ENCODE measurements at places on chromosomes 5 and 9.

DNA sequence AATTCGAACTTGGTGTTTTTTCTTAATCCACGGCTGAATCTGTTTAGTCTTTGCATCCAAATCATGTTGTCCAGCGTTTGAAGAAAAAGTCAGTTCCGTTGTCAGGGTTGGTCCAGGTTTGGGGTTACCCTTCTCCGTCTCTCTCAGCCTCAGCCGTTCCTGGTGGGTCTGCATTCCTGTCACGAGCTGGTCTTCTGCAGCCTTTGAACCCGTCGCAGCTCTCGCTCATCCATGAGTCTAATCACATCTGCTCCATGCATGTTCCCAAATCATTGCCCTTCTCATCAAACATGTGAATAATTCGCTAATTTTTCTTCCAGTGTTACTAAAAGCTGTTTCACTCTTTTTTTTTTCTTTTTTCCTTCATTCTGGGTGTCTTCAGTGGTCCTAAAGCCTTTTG is 39.0 kb upstream of the EXOC3 start:
- no peak for DNase-seq

- DNase-seq: no peak
Observed at GRCh38 chr5:145056800-145057199, 778.3 kb downstream of the PRELID2 start.

DNA sequence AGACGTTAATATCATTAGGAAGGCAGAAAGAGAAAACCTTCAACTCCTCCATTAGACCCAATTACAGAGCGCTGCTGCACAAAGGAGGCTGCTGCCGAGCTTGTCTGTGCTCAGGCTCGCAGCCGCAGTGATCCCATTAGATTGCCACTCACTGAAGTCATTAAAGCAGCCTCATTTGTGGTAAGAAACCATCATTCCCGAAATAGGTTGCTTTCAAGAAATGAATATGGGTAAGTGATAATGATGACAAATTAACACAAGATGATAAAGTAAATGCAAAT is 137.2 kb downstream of the CAVIN4 start:
- DNase-seq: no peak

DNA sequence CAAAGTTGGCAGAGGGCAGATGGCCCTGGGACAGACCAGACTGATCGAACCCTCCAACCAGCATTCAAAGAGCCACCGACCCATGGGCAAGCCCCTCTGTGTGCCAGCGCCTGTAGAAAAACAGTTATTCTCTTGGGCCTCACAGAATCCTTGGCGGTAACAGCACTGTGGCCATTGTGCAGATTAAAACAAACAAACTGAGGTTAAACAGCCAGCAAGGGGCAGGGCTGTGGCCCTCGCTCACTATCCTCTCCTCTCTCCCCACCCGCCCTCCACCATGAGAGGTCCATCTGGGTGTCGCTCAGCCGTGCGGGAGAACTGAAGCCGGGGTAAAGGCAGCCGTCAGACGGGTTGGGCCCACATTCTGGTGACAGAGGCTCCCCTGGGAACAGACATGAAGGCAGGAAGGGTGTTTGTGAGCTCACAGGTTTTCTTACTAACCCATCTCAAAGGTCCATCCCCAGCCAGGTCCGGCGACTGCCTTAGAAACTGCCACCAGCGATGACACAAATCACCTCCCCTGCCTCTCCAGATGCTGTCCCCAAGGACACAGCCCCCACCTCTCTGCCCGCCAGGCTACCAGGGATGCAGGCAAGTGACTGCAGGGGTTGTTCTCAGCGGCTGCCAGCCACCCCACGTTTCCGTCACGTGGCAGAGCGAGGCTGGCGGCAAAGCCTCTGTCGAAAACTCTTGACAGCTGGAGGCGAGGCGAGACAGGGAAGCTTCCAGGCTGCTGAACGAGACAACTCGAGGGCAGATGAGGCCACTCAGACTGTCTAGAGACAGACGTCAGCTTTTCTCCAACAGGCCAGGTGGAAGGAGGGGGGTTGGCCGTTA is 75.8 kb upstream of the SARDH start:
- no peak for DNase-seq

DNA sequence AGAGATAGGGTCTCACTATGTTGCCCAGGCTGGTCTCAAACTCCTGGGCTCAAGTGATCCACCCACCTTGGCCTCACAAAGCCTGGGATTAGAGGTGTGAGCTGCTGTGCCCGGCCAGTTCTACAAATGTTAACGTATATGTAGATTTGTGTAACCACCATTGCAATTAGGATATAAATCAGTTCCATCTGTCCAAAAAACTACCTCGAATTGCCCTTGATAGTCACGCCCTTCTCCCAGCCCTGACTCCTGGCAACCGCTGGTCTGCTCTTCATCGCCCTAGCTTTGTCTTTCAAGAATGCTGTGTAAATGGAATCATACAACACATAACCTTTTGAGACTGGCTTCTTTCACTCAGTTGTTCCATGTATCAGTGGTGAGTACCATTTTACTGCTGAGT is 46.1 kb upstream of the PPARGC1B start:
- DNase-seq: no peak

- DNase-seq: no peak
Observed at GRCh38 chr5:78979909-78980308, 5.2 kb downstream of the ARSB start.

DNA sequence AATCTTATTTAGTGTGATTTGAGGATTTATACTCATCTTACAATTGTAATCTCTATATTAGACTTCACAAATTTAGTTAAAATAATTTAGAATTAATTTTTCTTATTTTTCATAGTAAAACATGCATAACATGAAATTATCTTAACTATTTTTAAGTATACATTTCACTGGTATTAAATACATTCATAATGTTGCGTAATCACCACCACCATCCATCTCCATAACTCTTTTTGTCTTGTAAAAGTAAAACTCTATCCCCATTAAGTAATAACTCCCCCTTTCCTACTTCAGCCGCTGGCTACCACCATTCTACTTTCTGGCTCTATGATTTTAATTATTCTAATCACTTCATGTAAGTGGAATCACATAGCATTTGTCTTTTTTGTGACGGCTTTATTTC is 193.4 kb downstream of the SH3GL2 start:
- DNase-seq: no peak

DNA sequence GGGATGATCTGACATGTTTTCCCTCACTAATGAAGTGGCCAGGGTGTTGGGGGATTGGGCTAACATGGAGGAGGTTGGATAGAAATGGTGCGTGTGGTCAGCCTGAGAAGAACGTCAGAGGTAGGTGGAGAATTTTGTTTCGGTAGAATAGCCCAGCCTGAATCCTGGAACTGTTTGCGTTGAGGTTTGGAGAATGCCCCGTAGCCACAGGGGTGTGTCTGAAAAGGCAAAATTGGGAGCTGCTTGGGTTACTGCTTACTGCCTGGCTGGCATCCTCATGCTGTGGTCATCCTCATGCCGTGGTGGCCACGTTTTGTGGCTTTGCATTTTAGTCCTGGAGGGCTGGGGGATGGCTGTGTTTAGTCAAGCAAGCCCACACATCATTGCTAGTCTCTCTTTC is 236.9 kb downstream of the GOLPH3 start:
- no peak for DNase-seq

DNA sequence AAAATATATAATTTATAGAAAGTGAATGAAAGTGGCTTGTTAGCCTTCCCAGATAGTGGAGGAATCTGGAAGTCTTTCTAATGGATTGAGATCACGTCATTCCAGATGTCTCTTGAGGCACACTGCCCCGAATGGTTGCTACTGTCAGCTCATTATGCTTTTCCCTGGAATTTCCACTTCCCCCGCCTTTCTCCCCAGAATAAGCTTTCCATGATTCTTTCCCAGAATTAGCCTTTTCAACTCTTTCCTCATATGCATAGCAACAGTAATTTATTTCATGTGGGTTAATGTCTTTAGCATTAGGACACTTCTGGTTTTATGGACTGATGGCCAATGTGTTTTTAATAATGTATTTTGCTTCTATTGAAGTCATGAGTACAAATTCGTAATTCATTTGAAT is 81.5 kb downstream of the PALM2AKAP2 start:
- no peak for DNase-seq

DNA sequence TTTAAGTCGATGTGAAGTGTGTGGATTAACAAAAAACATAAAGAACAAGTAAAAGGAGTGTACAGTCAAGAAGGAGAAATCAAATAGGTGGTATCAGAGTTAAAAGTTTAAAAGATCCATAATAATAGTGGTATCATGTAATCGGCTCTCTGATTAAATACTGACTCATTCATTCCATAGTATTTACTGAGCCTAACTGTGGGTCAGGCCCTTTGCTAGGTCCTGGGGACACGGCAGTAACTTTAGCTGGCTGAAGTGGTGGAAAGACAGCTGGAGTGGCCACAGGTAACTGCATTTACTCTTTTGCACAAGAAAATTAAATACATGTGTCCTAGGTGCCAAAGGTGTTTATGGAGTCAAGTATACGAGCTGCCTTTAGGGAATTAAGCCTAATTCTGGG is 124.0 kb downstream of the GNAQ start:
- no peak for DNase-seq

- DNase-seq: peak; percentile 58
Observed at GRCh38 chr5:148387325-148387724, 3.6 kb downstream of the FBXO38 start.

DNA sequence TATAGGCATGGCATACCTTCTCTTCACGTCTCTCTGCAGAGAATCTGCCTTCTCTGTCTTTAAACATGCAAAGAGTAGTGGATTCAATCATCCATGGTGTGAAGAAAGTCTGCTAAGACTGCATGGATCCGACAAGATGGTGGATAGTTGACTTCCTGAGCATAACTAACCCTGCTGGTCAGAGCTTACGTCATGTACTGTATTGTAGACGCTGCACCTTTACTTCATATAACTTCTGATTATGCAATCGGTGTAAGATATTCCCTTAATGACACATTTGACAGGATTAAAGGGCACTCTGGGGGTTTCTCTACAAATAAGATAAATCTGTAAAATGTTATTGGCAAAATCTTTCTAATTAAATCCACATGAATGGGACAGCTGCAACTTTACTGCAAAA is 240.3 kb upstream of the NREP start:
- no peak for DNase-seq

DNA sequence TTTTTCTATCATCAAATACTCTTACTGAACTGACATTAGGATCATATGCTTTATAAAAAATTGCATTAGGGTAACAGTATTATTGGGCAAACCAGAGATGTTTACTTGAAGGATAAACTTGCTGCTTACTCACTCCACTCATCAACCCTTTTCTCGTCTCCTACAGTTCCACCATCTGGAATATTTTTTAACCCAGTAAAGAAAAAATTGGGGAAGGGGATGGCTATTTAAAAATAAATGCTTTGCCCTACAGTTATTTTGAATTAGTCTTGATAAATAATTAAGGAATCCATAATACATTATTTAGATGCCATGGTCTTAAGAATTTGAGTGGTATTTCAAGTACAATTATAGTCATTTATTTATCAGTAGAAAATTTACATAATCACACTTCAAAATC is 225.8 kb downstream of the MEF2C start:
- DNase-seq: no peak

GRCh38 chr5:168347368-168348083 is 56.1 kb downstream of the WWC1 start:
- DNase-seq: no peak

GRCh38 chr5:1064383-1065142 is 47.3 kb downstream of the SLC12A7 start:
- DNase-seq: no peak

- DNase-seq: no peak
Observed at GRCh38 chr5:149471406-149472183, 79.6 kb downstream of the CSNK1A1 start.

GRCh38 chr5:65742565-65743231 is 20.7 kb downstream of the NLN start:
- no peak for DNase-seq

DNA sequence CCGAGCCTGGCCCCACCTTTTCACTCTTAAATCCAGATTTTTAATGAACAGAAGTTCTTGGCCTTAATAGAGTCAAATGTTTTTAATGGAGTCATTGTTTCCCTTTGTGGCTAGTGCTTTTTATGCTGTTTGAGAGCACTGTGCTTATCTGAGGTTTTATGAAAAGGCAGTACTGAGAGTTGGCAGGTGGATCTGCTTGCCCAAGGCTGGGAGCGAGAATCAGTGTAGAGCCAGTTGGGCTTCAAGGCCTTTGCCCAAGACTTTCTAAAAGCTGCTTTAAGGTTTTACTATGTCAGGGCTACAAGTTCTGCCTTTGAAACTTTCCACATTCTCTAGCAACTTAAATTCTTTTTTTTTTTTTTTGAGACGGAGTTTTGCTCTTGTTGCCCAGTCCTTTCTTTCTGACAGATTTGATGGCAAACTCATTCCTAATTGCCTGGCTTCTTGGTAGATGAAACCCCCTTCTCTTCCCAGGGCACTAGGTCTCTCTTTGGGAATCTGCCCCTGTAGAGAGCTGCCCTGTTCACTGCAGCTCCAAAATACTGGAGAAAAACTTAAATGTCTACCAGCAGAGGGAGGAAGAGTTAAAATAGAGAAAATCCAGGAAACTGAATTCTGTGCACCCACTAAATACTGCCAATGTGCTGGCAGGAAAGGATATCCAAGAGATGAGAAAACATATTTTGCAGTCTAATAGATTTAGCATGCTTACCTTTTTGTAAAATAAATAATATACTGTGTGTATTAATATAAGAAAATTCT is 36.9 kb upstream of the CDK20 start:
- DNase-seq: no peak

DNA sequence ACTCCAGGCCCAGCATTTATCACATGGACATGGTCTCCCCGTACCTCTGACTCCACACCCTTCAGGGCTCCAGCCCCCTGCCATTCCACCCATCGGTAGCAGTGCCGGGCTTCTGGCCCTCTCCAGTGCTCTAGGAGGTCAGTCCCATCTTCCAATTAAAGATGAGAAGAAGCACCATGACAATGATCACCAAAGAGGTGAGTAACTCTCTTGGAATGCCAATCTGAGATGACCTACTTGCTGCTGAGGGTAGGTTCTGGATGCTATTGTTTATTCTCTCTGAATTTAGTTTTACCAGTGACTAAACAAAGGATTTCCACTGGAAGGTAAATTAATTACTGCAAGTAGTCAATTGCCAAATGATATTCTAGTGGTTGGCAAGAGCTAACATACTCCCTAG is 80.8 kb downstream of the TLE4 start:
- no peak for DNase-seq

DNA sequence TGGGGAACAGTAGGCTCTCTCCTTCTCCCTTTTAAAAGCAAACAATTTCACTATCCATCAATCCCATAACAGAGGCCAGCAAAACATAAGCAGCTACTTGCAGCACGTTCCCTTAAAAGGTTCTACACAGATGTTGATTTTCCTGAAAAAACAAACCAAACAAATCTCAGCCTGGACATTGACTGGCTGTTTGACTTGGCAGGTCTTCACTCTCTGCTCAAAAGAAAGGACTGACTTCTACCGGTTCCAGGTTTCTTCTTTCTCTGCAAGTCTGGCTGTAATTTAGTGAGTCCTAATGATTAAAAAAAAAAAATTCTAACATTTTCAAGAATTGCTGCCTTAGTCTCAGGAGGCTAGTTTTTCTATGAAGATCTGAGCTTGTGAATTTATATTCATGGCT is 203.1 kb upstream of the EFNA5 start:
- DNase-seq: no peak

GRCh38 chr9:112892981-112893380 is 2.3 kb upstream of the SLC46A2 start:
- no peak for DNase-seq
